Stimulated activated CD4-positive, alpha-beta T cell treated with anti-CD3 and anti-CD28 coated beads, Interleukin-15, amount 100 ng/mL, for 24 hours (primary cell): ENCODE measurements at places on chromosomes 2 and 18.
A peak's percentile ranks its signal among the peaks of the same experiment; 100 is the strongest.

GRCh38 chr2:96913398-96914202 lies 43.7 kb upstream of the SEMA4C start:
- peak; percentile 66 for DNase-seq

DNA sequence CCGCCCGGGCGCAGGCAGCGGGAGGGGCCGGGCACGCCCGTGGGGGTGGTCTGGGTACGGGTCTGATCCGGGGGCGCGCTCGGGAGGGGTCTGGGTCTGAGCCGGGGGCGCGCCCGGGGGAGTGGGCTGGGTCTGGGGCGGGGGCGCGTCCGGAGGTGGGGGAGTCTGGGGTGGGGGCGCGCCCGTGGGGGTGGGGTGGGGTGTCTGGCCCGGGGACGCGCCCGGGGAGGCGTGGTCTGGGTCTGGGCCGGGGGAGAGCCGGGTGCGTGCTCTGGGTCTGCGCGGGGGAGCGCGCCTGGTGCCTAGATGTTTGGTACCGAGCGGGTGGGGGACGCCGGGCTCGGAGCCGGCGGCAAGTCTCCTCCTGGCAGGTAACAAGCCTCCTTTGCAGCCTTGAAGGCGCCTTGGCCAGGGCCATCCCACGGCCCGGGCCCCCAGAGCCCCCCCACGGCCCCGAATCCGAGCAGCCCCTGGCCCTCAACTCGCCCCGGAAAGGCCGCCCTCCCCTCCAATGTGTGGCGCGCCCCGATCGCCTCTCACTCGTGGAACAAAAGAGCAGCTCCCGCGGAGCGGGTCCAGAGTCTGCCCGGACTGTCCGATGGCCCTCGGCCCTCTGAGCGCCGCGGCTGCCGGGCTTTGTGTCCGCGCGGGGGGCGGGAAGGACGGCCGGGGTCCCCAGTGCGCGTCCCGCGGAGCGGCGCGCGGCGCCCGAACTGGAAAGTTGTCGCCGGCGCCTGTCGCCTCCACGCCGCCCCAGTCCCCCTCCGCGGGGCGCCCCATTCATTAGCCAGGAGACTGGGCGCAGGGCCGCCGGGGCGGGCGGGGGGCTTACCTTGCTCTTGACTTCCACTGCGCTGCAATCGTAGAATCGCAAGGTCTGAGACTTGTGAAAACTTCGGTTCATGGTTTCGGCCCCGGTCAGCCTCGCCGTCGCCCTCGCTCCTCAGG lies 595 bp downstream of the PARD6G start:
- DNase-seq: peak; percentile 35

- no peak for DNase-seq
Observed at GRCh38 chr2:111534910-111535352, 349.1 kb downstream of the ANAPC1 start.

DNA sequence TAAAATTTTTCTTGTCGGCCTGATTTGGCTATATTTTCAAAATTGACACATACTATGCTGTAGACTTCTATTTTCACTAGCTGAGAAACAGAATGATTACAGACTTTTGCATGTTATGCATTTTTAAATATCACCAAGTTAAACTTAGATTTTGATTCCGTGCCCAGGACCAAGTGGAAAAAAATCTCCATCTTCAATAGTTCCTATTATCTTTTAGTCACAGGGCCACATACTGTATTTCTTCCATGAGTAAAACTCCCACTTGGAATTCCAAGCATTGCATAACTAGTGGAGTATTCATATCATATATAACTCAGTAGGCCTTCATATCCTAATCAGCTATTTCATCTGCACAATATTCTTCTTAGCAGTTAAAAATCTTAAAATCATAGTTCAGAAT lies 470.9 kb downstream of the ARHGAP15 start:
- no peak for DNase-seq

- no peak for DNase-seq
Observed at GRCh38 chr2:131724019-131724418, 196.3 kb downstream of the CCDC74A start.

- no peak for DNase-seq
Observed at GRCh38 chr2:96103761-96104486, 12.4 kb downstream of the ADRA2B start.
